Activated T-cell treated with anti-CD3 and anti-CD28 coated beads, Interleukin-2, amount 50 U/mL, for 72 hours (primary cell): ENCODE measurements at places on chromosomes 5 and 9. TPM values are rescaled to one million over a fixed set of nuclear protein-coding genes. Genes with fewer than 3 reads are reported as not detected.

DNA sequence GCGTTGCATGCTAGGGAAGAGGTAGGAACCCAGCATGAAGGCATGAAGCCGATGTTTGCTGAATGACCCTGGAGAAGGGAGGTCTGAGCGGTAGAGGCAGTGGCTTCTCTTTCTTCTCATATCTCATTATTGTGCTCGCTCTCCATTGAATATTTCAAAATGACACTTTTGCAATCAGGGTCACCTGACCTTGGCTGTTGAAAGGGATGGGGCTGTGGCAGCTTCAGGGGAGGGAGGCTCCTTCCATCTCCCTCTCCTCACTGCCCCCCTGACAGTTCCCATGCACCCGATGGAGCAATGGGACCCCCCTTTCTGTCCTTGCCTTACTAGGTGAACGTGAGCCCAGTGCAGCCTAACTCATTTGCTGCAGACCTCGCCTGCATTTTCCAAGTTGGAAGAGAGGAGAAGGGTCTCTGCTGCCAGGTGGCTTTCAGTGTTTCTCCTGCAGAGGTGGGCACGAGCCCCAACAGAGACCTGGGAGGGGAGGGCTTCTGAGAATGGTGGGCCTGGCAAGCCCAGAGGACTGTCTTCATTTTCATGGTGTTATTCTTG, 17.9 kb downstream of the STC2 start:
- DNase-seq = no peak

DNA sequence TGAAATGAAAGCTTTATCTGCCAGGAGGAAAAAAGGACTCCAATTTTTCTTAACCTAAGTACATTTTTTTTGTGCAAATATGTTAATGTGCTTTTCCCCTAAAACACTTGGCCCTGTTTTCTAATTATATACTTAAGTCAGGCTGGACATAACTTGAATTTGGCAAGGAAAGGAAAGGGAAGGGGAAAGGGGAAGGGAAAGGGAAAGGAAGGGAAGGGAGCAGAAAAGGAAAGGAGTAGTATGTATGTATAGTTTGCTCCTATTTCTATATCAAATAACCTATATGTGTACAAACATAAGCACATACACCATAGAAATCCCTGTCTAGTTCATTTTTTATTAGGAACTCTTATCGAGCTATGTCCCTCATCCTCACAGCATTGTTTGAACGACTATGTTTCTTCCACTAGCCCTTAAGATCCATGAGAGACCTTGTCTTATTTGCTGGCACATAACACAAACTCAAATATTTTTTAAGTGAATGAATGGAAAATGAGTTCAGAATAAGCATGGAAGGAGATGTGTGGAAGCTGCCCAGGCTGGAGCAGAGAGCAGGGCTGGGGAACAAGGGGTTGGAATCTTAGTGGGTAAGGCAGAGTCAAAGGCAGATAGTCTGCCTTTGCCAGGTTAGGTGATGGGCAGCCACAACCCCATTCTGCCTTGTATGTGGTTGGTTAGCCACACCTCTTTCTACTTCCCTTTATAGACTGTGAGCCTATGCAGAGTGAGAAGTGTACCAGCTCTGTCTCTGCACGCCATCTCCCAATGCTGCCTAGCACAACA, 70.0 kb downstream of the KLHL3 start:
- peak; percentile 67 for DNase-seq

GRCh38 chr9:6855860-6856259, 98.1 kb downstream of the KDM4C start:
- DNase-seq = no peak

GRCh38 chr5:123987956-123988355, 476.0 kb downstream of the CSNK1G3 start:
- DNase-seq = no peak

DNA sequence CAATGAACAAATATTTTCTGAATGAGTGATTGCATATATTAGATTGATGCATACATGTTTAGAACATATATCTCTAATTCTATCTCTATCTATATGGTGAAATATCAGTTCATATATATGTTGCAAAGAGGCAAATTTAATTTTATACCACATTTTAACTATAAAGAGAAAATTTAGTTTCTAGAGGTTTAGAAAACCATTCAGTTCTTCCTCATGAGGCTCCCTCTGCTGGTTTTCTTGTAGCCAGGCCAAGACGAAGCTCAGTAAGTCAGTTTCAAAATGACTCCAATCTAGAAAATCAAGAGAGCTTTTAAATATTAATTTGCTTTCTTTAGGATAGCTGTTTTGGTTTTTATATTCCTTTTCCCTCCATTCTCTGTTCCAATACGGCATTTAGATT, 312.1 kb downstream of the TMEM232 start:
- no peak for DNase-seq

Gene WNK2
- total RNA-seq = 1.1 TPM

DNA sequence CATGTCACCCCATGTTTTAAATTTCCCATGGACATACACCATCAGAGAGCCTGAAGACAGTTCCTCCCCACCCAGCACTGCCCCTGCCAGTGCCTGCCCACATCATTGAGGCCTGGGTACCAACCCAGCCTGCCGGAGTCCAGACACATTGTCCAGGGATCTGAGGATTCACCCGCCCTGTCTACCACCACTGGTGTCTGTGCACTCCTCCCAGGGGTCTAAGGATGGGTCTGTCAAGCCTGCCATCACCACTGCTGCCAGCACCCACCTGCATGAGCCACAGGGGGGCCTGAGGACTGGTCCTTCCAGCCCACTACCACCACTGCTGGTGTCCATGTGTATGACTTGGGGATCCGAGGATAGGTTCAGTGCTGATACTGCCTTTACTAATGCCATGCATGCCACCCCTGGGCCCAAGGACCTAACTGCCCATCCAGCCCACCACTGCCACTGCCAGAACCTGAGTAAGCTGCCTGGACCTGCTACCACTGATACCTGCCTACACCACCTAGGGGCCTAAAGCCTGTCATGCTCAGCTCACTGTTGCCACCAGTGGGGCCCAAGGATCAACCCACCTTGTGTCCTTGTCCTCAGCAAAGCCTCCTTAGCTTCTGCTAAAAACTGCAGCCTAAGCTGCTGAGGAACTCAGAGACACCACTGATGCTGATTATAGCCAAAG, 137.8 kb downstream of the GIN1 start:
- DNase-seq = no peak

Gene STRBP
- total RNA-seq = 28.7 TPM

DNA sequence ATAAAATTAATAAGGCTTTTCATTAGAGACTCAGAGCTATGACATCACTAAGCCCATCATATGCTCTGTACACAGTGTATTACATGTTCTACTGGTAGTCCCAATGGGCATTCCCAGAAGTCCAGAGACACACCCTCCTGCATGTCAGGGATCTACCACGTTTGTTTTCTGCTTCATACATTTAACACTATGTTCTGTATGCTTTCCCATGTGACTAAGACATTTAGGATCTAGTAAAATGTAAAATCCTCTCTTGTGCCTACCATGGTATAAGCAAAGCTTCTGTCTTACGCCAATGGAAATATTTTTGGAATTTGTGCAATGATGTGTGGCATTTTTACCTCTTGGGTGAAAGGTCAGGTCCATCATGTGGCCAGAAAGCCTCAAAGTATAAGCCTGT, 192.4 kb downstream of the ADAMTSL1 start:
- no peak for DNase-seq

- DNase-seq = no peak
These were observed 436.4 kb upstream of the FTMT start for GRCh38 chr5:121415270-121415669.

DNA sequence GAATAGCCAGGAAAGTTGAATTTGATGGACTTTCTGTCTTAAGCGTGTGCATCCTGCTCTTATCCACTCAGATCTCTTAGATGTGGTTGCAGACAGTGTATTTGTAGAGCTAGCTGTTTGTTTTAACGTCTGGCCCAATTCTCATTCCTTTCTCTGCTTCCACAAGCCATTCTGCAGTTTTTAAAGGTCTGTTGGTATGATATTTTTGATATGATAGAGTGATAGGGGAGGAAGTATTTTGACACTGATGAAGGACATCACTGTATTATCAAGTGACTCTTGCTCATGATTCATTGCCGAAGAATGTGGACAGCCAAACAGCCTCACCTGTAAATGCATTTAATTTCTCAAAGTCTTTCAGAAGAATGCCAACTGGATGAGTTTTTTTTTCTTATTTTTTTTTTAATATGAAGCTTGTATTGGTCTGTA, 4.5 kb downstream of the TJP2 start:
- no peak for DNase-seq

Gene RGS3
- total RNA-seq = 36.5 TPM
